ENCODE measurements at places on chromosomes 5 and 9.

DNA sequence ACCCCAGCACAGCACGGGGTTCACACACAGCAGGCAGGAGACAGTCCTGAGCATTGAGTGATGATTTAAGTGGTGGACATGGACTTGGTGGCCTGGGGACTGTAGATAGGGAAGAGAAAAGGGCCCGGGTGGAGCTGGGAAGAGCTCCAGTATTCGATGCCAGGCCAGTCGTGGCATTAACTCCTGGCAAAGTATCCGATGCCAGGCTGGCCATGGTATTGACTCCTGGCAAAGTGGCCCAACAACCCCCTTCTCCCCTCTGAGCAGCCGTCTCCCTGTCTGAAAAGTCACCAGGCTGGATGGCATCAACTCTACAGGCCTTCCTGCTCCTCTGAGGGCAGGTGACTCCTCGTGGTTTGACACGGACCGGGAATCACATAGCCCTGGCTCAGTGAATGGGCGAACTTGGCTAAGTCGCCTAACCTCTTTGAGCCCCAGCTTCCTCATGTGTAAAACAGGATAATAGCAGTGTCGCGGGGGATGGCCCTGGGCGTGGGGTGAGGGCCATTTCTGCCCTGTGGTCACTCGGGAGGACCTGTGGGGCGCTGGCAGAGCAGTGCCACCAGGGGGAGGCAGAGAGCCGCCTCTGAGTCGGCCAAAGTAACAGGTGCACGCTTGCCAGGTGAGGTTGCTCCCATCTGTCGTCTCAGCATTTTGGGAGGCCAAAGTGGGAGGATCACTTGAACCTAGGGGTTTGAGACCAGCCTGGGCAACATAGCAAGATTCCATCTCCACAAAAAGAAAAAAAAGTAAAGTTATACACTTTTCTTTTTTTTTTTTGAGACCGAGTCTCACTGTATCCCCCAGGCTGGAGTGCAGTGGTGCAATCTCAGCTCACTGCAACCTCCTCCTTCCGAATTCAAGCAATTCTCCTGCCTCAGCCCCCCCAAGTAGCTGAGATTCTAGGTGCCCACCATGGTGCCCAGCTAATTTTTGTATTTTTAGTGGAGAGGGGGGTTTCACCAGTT is 5.7 kb upstream of the SEC16A start:
- peak; percentile 71 for DNase-seq

GRCh38 chr9:16257604-16258003 is 612.9 kb downstream of the BNC2 start:
- no peak for DNase-seq

DNA sequence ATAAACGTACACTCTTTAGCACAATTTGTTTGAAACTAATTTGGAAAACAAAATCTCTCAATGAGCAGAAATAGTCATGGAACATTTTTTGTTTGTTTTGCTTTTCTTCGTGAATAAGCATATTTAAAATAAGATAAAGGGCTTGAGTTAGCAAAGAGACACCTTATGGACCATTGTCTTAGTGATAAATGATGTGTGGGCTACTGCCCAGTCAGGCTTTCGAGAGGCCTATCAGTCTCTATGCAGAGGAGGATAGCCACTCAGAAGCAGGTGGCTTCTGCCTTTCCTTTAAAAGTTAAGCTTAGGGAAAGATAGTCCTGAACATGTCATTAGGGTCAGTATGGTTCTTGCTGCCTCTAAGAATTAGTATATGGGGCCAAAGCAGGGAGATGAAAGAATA is 2.1 kb upstream of the ARL15 start:
- no peak for DNase-seq

DNA sequence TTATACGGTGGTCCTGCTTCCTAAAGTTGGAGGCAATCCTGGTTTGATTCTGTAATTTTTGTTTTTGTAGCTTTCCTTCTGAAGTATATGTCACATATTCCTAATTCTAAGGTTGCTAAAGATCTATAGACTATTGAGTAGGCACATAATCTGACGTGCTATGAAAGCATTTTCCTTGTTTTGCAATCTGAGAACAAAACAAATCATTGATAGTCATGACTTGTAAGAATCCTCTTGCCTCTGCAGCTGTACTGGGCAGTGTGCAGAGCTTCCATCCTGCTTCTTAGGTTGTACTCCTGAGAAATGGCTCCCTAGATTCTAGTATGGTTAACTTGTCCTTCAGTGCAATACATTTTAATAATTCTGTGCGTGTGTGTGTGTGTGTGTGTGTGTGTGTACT is 35.4 kb downstream of the SEMA6A start:
- no peak for DNase-seq

- DNase-seq = no peak
Observed at GRCh38 chr5:57692582-57693487, 210.2 kb upstream of the ACTBL2 start.

DNA sequence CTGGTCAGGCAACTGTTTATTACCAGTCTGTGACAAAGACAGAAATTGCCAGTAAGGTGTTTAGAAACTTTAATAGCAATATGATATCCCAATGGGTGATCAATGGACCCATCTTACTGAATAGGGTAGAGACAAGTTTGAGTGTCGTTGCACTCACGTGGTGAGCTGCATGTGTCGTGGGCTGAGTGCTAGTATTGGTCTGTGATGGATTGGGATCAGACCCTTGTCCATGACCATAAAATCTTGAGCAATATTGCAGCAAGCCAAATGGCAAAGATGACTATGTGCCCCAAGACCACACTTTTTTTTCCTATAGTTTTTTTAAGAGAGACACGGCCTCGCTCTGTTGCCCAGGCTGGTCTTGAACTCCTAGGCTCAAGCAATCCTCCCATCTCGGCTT is 114.5 kb downstream of the PALM2AKAP2 start:
- no peak for DNase-seq

DNA sequence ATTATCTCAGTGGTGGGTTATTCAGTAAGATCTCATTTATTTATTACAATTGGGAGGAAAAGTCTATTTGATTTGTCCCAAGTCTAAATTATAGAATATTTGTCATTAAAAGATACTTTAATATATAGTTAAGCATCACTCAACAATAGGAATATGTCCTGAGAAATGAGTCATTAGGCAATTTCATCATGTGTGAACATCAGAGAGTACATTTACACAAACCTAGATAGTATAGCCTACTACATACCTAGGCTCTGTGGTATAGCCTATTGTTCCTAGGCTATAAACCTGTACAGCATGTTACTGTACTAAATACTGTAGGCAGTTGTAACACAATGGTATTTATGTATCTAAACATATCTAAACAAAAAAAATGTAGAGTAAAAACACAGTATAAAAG is 135.0 kb upstream of the RASA1 start:
- no peak for DNase-seq

DNA sequence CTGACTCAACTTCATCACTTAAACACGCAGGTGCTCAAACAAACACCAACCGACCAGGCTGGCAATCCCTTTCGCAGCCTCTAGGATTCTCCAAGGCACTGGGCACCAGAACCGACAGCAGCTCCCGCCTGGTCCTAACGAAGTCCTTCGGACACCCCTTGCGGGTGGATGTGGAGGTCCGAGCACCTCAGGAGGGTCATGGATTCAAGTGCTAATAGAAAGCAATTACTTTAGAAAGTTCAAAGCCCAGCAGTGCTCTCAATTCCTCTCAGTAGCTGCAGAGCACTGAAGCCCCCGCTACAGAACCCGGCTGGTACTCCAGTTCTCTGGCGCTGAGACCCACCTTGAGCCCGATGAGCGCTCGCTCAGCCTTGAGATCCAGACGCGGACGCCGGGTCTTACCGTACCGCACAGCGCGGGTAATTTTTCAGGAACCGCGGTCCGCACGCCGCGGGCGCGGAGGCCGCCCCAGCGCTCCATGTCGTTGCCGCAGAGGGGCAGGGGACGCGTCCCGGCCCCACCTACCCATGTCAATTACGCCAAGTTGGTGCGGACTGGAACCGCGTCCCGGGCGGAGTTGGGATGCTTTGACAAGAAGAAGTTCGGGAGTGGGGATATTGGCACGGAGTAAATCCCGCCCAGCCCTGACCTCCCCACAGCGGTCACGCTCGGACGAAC is 638 bp downstream of the MARCHF3 start:
- peak; percentile 32 for DNase-seq

GRCh38 chr9:2292733-2293132 is 277.6 kb downstream of the SMARCA2 start:
- no peak for DNase-seq

GRCh38 chr9:107358986-107359385 is 75.9 kb downstream of the RAD23B start:
- no peak for DNase-seq

- DNase-seq = no peak
Observed at GRCh38 chr5:100566382-100567141, 31.4 kb downstream of the FAM174A start.

- DNase-seq = no peak
Observed at GRCh38 chr9:125986966-125987365, 239.8 kb downstream of the PBX3 start.

- DNase-seq = peak; percentile 41
Observed at GRCh38 chr5:62354028-62354874, 48.2 kb downstream of the KIF2A start.

GRCh38 chr9:34709196-34709978 is 549 bp downstream of the CCL21 start:
- DNase-seq = no peak

GRCh38 chr5:127580731-127581130 is 63.3 kb downstream of the PRRC1 start:
- DNase-seq = no peak

GRCh38 chr5:134247428-134248224 is 21.8 kb upstream of the PPP2CA start:
- DNase-seq = no peak

GRCh38 chr9:16904655-16905054 is 34.2 kb upstream of the BNC2 start:
- no peak for DNase-seq

Measured in effector CD4-positive, alpha-beta T cell (primary cell).